ENCODE measurements at places on chromosomes 16 and 17.

GRCh38 chr17:57567251-57567650 lies 177.8 kb downstream of the CCDC182 start:
- DNase-seq = no peak

DNA sequence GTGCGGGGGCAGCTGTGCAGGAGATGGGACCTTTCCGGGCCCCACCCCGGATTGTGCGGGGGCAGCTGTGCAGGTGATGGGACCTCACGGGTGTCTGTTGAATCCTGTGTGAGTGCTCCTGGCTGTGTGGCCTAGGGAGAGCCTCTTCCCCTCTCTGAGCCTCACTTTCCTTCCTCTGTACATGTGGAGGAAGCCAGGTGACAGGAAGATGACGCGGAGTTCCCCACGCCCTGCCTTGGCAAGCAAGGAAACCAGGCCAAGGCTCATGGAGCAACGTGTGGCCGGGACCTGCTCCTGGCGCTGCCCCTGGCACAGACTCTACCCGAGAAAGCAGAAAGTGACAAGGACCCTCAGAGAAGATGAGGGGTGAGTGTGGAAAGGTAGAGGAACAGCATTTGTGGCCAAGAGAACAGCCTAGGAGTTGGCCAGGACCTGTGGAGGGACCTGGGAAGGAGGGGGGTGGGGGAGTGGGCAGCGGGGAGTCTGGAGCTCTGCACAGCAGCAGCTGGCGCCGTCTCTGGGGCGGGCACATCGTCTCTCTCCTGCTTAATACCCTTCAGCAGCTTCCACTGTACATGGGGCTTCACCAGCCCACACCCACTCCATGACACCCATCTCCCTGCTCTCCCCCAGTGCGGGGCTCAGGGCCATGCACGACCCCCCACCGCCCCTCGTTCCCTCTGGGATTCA lies 38.4 kb upstream of the PABPN1L start:
- peak; percentile 10 for DNase-seq

- no peak for DNase-seq
These were observed 99.8 kb downstream of the CDH11 start for GRCh38 chr16:65021852-65022595.

GRCh38 chr17:64739316-64740058 lies 77.4 kb upstream of the SMURF2 start:
- peak; percentile 60 for DNase-seq

- DNase-seq = peak; percentile 23
These were observed 154.4 kb downstream of the TANC2 start for GRCh38 chr17:63120406-63120805.

- DNase-seq = peak; percentile 87
These were observed 5.4 kb upstream of the PNPO start for GRCh38 chr17:47935961-47936360.

DNA sequence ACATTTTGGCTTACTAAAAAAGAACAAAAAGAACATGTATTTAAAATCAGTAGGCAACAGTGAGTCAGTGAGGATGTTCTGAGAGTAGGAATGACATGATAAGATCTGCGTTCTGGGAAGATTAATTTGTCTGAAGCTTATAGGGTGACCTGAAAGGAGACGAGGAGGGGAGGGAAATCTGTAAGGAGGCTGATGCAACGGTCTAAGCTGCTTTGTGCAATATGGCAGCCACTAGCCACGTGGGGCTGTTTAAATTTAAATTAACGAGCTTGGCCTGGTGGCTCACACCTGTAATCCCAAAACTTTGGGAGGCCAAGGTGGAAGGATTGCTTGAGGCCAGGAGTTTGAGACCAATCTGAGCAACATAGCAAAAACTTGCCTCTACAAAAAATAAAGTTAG lies 181.6 kb upstream of the CACNG3 start:
- DNase-seq = no peak

GRCh38 chr17:61723183-61723582 lies 132.2 kb upstream of the NACA2 start:
- no peak for DNase-seq

DNA sequence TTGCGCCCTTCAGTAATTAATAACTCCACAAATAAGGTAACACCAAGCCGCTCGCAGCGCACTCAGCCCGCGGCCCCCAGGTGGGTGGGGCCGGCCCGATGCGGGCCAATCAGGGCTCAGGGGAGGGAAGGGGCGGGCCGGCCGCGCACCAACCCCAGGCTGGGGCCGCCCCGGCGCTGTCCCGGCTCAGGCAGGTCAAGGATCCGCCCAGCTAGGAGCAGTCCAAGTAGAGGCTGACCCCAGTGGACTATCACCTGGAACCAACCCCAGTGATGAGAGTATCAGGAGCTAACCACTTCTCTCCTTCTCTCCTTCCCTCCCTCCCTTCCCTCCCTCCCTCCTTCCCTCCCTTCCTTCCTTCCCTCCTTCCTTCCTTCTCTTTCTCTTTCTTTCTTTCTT lies 110.8 kb downstream of the C16orf78 start:
- no peak for DNase-seq

DNA sequence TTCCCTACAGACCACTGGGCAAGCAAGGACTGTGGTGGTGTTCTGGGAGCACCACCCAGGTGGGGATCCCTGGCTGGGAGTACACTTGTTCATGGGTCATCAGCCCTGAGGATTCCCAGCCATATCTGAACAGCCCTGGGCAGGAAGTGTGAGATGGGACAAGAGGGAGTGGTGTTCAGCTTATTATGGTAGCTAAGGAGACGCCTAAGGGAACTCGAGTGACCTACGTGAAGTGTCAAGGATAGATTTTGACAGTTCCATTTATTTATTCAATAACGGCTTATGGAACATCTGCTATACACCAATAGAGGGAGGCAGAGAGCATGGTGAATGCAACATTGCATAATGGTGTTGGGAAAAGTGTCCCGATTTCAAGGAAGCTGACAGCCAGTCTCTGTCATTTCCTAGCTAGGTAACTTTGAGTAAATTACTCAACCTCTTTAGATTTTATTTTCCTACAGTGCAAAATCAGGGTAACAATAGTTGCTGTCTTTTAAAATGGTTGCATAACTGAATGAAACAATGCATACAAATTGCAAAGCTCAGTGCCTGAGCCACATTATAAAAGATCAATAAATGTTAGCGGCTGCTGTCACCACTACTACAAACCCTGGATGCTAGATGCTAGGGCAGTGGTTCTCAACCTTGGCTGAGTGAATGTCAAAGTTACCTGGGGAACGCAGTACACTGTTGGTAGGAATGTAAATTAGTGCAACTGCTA lies 534.1 kb downstream of the GRIN2A start:
- DNase-seq = peak; percentile 32

DNA sequence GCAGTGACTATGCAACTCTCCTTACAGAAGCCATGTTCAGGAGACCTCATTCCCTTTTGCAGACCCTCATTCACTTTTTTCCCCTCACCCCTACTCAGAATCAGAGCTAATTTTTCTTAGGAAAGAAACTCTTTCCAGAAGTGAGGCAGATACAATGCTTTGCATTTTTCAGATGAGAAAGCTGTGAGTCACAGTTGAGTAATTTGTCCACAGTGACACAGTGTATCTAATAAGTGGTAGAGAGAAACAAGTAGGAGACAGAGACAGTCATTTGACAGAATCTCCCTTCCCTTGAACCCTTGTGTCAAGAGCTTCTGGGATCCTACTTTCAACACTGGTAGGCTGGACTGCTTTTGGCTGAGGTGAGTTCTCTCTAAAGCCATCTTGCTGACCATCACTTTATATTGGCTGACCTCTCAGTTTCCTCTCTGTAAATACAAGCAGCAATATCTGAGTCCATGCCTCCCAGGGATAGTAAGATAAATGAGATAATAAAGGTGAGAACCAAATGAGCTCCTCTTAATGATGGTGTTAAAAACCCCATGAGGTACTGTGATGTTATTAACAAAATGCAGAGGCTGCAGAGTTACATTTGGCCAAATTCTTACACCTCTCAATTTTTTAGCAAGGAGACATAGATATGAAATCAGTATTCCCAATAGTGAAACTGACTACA lies 130.8 kb downstream of the CA10 start:
- peak; percentile 88 for DNase-seq

DNA sequence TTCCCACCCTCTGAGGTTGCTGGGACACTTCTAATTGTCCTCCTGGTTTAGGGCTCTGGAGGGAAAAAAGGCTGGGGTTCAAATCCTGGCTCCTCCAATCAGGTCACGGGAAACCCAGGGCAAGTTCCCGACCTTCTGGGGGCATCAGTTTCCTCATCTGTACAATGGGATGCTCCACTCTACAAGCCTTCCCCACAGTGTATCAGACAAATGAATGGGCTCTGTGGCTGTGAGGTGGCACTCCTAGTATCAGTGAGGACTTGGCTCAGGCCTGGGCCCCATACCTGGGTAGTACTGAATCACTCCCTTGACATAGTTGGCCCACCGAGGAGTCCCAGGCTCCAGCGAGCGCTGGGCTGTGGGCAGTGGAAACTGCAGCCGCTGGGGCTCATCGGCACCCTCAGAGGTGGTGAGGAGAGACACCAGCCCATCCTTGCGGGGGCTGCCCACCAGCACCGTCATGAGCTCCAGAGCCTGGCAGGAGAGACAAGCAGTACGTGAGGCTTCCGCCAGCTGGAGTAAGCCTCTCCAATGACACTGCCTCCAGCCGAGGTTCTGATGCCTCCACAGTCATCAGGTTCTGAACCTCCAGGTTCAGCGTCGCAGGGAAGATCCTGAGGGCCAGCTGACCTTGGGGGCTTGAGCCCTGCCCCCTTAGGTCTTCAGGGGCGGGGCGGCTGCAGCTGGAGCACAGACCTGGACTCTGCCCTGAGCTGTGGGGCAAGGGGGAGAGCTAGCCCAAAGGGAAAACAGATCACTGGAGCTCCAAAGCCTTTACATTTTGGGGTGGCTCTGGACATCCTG lies 1.2 kb downstream of the GALK1 start:
- peak; percentile 48 for DNase-seq

- DNase-seq = no peak
These were observed 1.6 kb downstream of the IRX3 start for GRCh38 chr16:54284931-54285413.

- DNase-seq = no peak
These were observed 402.1 kb upstream of the ERCC4 start for GRCh38 chr16:13517841-13518240.

All from bronchial epithelial cell (primary cell).